ENCODE measurements at places on chromosomes 16 and 17. TPM values are rescaled to one million over a fixed set of nuclear protein-coding genes. Genes with fewer than 3 reads are reported as not detected.

GRCh38 chr17:38701504-38702165 lies 3.4 kb upstream of the MLLT6 start:
- peak; percentile 91 for DNase-seq

DNA sequence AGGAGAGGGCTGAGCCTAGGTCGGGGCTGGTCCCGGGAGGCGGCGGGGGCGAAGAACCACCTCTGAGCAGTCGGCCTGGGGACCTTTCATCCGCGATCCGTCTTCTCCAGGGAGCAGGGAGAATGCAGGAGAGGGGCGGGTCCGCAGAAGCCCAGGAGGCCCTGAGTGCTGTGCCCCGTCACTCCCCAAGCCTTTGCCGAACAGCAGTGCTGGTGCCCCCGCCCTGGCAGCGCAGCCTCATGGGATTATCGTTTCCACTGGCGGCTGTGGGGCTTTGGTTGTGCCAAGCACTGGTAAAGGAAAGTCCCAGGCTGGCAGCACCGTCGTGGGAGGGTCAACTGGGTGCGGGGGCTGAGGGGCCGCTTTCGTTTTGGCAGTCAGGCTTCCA lies 631 bp downstream of the TBL3 start:
- DNase-seq, result no peak

Gene ABCA10
- total RNA-seq, result 2.0 TPM

DNA sequence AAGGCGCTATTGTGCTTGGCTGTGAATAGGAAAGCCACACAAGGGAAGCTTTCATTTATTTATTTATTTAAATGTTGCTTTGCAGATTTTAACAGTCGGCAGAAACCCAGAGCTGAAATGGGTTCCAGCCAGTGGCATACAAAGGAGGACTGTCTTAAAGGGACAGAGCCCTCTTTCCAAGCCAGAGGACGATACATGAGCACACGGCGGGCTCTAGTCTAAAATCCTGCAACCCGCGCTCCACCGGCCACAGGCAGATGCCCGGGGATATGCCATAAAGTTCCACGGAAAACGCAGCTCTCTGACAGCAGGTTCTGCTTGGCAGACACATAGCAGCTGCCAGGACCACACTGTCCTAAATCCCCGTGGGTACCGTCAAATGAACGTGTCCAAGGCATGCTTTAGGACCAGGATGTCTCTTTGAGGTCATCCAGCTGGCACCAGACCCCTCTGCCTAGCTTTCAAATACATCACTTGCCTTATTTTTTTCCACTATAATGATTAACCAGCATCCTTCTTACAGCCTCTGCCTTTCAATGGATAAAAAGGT lies 64.6 kb downstream of the CYTH1 start:
- no peak for DNase-seq

GRCh38 chr16:21568502-21569189 lies 30.7 kb upstream of the METTL9 start:
- no peak for DNase-seq

DNA sequence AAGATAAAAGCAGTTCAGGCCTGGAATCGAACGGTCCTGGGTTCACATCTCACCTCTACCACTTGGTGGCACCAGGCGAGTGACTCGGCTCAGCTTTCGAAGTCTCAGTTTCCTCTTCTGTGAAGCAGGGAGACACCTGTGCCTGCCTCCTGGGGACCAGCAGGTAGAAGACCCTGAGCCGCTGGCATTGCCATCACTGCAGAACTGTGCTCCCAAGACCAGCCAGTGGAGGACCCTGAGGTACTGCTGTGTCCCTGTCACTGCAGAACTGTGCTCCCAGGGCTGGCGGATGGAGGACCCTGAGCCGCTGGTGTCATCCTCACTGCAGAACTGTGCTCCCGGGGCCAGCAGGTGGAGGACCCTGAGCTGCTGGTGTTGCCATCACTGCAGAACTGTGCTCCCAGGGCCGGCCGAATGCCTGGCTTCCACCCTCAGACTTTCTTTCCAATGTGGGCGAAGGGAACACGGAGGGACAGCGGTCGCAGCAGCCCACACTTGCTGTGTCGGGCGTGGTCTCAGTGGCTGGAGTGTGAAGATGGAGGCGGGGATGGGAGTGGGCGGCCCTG lies 8.7 kb upstream of the SLC7A5 start:
- peak; percentile 41 for DNase-seq
